ENCODE measurements at places on chromosomes 2 and 18.
A peak's percentile ranks its signal among the peaks of the same experiment; 100 is the strongest.

DNA sequence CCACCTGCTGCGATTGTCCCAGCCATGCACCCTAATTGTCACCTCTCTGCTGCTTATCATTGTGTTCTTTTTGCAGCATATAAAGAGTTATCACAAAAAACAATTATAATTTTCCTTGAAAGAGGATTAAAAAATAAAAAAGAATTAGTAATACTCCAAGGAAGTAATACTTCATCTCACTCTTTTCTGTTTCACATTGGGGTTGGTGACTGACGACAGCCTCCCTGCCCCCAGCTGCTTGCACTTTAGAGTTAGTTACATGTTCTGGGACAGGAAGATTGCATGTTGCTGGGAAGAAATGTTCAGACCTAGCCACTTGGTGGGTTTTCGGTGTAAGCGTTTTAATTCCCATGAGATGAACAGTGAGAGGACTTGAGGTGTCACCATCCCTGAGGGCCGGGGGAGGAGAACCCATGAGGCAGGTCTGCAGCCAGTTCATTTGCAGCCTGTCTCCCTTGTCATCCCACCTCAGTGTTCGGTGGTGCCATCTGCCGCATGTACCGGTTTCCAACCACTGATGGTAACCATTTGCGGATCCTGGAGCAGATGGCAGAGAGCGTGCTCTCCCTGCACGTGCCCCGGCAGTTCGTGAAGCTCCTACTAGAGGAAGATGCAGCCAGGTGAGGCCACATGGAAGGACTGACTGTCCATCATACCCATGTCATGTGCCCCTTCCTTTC is 69.1 kb downstream of the COA5 start:
- no peak for DNase-seq

GRCh38 chr2:20580690-20581437 is 70.0 kb downstream of the HS1BP3 start:
- DNase-seq: peak; percentile 62

- no peak for DNase-seq
Observed at GRCh38 chr2:173056705-173057364, 18.8 kb upstream of the MAP3K20 start.

DNA sequence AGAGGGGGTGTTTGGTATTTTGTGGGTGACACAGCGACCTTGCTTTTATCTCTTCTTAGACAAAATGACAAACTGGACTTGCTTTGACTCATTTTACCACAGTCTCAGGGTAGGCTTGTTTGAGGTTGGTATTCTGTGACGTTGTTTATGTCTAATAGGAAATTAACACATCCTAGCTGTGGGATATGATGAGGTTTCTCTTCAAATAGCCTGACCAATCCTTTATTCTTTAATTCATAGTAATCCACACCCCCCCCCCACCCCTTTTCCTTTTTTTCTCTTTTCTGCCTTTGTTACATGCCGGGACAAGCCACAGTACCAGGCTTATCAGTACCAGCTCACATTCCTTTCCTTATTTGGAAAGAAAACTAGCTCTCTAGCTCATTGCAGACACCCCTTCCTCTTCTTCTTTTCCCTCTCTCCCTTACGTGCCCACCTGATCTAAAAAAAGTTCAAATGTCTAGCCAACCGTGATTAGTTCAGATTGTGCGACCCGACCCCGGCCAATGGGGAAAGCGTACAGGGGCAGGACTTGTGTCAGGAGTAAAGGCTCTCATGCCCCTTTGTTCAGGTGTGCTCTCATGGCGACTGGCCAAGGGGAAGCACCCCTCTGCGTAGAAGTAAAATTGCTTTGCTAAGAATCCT is 52.2 kb upstream of the PTPRM start:
- DNase-seq: peak; percentile 48

- DNase-seq: no peak
Observed at GRCh38 chr18:61637905-61638595, 254.8 kb downstream of the RNF152 start.

DNA sequence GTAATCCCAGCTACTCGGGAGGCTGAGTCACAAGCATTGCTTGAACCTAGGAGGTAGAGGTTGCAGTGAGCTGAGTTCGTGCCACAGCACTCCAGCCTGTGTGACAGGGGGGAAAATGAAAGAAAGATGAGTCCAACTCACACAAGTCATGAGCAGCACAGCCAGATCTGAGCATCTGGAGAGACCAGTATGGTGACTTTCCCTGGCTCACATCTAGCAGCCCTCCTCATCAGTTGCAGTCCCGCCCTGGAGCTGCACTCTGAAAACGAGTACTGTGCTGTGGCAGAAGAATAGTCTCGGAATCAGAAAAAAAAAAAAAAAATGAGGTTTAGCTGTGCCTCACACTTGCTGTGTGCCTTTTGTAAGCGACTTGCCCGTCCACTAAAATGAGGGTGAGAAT is 74.4 kb upstream of the TRIB2 start:
- DNase-seq: no peak

DNA sequence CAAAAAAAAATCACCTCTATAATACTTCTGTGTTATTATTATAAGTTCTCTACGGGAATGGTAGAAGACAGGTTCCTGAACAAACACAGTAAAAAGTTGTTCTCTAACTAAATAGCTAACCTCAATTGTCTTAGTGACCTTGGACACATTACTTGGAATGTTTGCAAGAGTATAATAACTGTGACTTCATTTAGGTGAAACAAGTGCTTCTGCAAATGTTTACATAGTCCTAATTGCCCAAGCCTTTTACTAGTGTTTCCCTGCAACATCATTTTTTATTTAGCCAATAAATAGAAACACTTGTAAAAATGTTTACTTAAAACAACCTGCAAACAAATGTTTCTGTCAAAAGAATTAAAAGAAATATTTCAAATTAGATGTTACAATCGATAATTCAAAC is 9.9 kb downstream of the PLEKHM3 start:
- DNase-seq: no peak

- no peak for DNase-seq
Observed at GRCh38 chr18:22420652-22421051, 2.9 kb upstream of the CTAGE1 start.

GRCh38 chr2:138113871-138114525 is 149.7 kb downstream of the HNMT start:
- DNase-seq: no peak

DNA sequence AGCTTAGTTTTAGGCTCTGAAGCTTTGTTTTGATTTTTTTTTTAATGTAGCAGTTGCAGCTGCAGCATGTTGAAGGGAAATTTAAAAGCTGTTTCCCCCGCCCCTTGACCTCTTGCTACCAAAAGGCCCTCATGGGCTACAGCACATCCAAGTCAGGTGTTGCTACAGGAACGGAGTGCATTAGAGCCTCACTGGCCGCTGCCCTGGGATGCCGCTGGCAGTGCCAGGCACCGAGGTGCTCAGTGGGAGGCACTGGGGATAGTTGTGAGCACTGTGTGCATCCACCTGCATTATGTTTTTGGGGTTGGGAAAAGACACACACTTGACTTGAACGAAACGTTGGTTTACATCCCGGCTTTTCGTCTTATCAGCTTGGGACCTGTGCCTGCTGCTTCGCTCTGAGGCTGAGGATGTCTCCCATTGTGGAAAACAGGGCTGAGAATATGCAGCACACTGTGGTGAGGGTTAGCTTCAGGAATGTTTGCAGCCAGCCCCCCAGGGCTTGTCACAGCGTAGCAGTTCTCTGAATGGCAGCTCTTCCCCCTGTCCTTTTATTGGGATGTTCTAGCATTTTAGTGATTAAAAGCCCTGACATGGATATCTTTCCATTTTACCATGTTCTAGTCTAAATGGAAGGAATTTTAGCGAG is 24.1 kb downstream of the DCDC2C start:
- no peak for DNase-seq

- DNase-seq: no peak
Observed at GRCh38 chr2:12720754-12721378, 4.1 kb downstream of the TRIB2 start.

GRCh38 chr2:51490576-51491234 is 458.8 kb upstream of the NRXN1 start:
- no peak for DNase-seq

- DNase-seq: no peak
Observed at GRCh38 chr2:182606728-182607681, 109.1 kb upstream of the DNAJC10 start.

DNA sequence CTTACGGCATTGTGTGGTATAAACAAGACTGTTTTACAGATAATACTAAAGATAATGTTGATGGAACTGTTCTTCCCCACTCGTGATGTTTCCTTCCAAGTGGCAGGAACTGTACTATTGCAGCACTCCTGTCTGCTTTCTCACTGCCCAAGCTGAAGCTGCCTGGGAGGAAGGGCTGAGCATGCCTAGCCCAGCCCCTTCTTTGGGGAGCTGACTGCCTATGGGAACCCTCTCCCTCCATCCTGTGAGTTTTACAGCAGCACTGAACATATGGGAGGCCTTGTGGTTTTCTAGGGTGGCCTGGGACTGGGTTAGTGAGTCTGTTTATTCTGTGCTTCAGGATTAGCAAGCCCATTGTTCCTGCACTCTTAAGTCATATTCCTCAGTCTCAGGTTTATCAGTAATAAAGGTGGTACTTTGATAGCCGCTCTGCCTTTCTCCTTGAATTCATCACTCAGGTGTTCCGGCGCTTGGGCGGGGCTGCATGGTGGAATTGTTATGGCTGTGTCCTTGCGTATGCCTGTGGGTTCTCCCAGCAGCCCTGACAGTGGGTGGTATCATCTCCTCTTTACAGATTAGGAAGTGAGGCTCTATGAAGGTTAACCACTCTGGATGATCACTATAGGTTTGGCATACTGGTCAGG is 379.7 kb downstream of the PTPRM start:
- DNase-seq: peak; percentile 64

- DNase-seq: no peak
Observed at GRCh38 chr2:207766041-207766551, 3.6 kb downstream of the FZD5 start.

GRCh38 chr2:1930376-1930775 is 186.1 kb upstream of the PXDN start:
- no peak for DNase-seq

DNA sequence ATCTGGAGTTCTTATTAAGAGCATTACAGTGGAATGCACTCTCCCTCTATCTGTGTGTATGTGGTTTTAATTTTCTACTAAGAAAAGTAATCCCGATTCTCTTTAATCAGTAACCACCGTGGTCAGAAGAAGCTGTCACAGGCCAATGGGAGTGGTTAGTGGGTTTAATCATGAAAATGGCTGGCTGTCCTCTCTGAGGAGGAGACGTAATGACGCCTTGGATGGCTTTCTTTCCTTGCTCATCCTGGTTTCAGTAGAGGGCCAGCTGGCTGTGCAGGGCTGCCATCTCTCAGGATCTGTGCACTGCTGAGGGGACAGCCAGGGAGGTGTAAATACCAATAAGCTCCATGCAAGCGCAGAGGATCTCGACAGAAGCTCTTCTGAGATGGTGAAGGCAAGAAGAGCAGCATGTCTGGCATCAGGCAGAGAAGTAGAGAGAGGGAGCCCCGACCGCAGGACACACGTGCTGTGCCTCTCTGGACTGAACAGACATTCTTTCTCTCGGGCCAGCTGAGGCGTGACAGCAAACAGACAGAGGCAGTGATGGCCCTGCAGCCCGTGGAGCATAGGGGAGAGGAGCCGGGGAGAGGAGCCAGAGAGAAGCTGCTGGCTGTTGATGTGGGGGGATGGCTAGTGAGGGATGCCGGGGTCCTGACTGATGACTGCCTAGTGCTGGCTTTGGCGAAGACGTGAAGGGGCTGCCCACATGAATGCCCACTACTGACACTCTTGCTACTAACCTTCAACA is 65.1 kb upstream of the DAPL1 start:
- no peak for DNase-seq

- no peak for DNase-seq
Observed at GRCh38 chr2:136010126-136010525, 24.7 kb upstream of the DARS1 start.

GRCh38 chr2:96816836-96817702 is 1.0 kb downstream of the CNNM3 start:
- DNase-seq: peak; percentile 14

- DNase-seq: peak; percentile 16
Observed at GRCh38 chr2:226756131-226756530, 43.5 kb downstream of the IRS1 start.

GRCh38 chr2:88608184-88608583 is 19.1 kb downstream of the EIF2AK3 start:
- no peak for DNase-seq

DNA sequence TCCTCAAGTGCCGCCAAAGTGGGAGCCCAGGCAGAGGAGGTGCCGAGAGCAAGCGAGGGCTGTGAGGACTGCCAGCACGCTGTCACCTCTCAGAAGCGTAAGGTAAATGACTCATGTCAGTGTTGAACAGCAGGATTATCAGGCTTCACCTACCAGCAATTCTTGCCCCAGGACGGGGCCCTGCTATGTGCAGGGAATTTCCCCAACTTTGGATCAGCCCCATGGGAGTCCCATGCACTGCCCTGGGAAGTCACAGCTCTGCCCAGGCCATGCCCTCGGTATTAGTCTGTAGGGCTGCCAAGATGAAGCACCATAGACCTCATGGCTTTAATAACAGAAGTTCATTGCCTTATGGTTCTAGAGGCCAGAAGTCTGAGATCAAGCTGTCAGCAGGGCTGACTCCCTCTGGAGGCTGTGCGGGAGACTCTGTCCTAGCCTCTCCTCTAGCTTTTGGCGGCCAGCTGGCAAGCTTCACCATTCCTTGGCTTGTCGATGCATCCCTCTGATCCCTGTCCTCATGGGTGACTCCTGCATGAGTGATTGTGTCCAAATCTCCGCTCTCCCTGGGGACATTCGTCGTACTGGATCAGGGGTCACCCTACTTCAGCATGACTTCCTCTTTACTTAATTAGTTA is 55.9 kb downstream of the TRPM8 start:
- peak; percentile 79 for DNase-seq

GRCh38 chr2:212730994-212731393 is 192.4 kb upstream of the ERBB4 start:
- DNase-seq: no peak

- DNase-seq: no peak
Observed at GRCh38 chr2:191661097-191661924, 16.6 kb upstream of the NABP1 start.

- DNase-seq: no peak
Observed at GRCh38 chr2:200243441-200243840, 63.1 kb upstream of the SPATS2L start.

GRCh38 chr2:26691161-26691560 is 1.4 kb upstream of the KCNK3 start:
- no peak for DNase-seq

DNA sequence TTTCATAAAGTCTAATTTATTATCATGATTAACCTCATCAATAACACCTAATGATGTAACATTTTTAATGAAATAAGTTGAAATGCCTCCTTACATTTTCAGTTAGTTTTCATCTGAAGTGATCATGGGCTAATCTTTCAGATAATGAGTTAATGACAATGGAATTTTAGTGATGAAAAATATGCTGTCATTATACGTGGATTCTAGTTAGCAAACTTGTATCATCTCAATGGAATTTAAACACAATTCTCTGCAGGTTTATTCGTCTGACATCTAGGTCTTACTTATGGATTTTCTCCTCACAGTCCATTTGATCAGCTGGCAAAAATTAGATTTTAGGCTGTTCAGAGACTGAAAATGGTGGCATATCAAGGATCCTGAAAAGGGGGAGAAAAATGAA is 885.0 kb downstream of the SLC4A3 start:
- no peak for DNase-seq

- DNase-seq: no peak
Observed at GRCh38 chr2:217951091-217951490, 51.7 kb downstream of the TNS1 start.

All from Calu3 (cell line).